ENCODE measurements at places on chromosomes 12 and 14.
A peak's percentile ranks its signal among the peaks of the same experiment; 100 is the strongest.

DNA sequence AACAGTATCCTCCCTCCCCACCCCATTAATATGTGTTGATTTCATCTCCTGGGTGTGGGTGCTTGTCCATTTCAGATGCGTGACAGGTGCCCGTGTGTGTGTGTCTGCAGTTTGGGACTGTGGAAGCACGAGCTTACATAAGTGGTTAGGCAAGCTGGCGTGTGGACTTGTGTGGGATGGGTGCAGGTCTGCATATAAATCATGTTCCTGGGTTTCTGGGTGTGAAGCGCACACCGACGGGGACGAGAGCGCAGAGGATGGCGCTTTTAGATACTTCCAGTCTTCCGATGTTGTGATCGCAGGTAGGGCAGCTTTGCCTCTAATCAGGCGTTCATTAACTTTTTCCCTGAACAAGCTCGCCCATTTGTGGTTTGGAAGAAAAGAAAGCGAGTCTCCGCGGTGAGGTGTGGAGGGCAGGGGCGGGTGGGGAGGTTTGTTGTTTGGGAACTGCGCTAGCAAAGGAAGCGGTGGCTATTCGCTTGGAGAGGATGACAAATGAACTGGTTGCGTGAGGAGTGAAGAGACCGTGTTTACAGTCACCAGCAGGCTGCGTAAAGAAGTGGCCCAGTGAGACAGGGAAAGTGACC lies 865 bp downstream of the RGS6 start:
- DNase-seq: no peak

DNA sequence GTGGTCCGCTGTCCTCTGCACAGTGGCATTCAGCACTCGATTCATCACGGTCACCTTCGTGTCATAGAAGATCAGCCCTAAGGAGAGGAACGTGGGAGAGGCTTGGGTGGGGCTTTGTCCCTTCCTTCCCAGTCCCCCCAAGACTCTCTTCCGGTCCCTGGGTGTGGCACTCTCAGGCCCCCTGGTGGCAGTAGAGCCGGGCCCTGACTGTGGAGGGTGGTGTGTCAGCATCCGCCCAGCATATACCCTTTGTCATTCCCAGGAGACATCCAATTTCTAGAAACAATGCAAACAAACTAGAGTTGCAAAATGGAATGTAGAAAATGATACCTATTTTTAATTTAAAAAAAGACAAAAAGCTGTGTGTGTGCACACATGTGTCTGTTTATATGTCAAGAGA lies 45.0 kb downstream of the TRAFD1 start:
- peak; percentile 5 for DNase-seq

DNA sequence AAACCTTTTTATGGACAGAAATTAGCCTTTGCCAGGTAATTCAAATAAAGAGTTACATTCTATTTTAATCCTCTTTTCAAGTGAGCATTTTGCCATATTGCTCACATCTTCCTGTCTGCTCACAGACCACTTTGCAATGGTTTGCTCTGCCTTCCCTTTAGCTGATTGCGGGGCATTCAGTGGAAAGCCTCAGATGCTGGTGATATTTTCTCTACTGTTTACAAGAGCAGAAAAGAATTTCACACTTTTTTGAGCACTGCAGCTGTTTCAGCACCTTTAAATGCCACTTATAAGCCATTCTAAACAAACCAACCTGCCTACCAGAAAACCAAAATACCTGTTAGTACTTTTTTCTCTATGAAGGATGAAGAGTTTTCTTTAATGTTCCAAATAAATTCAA lies 195.7 kb upstream of the LRIG3 start:
- no peak for DNase-seq

GRCh38 chr12:94516985-94517384 lies 57.3 kb upstream of the CEP83 start:
- peak; percentile 18 for DNase-seq

GRCh38 chr14:28280997-28281598 lies 485.5 kb upstream of the FOXG1 start:
- DNase-seq: no peak

GRCh38 chr14:63992858-63993257 lies 140.1 kb downstream of the SYNE2 start:
- DNase-seq: no peak

DNA sequence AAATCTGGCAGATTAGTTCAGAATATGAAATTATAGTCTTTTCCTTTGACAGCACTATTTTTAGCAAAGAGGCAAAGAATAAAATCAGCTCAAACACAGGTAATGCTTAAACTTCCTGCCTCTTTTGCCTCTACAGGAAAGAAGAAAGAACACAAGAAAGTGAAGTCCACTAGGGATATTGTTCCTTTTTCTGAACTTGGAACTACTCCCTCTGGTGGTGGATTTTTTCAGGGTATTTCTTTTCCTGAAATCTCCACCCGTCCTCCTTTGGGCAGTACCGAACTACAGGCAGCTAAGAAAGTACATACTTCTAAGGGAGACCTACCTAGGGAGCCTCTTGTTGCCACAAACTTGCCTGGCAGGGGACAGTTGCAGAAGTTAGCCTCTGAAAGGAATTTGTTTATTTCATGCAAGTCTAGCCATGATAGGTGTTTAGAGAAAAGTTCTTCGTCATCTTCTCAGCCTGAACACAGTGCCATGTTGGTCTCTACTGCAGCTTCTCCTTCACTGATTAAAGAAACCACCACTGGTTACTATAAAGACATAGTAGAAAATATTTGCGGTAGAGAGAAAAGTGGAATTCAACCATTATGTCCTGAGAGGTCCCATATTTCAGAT lies 17.4 kb downstream of the TMPO start:
- peak; percentile 45 for DNase-seq

- no peak for DNase-seq
These were observed 80.4 kb upstream of the WSCD2 start for GRCh38 chr12:108048686-108049085.

GRCh38 chr14:22614240-22614799 lies 16.2 kb downstream of the ABHD4 start:
- DNase-seq: peak; percentile 94

DNA sequence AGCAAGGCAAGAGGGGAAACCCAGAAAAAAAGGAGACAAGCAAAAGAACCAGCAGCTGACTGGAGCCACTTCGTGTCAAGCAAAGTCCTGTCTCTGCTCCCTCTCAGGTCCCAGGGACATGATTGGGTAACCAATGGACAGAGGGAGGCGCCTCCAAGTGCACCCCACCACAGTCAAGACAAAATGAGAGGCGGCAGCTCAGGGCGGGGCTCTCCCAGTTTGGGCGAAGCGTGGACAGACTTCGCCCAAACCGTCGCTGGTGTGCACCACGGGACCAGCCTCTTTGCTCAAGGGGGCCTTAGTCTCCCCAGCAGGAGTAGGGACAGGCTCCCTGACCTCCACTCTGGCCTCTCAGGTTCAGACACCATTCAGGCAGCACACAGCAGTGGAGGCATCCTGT lies 1.5 kb upstream of the BEGAIN start:
- no peak for DNase-seq
